ENCODE measurements at places on chromosomes 6 and 20. TPM values are rescaled to one million over a fixed set of nuclear protein-coding genes. Genes with fewer than 3 reads are reported as not detected.

NOTCH4 gene
- 0.50 TPM for total RNA-seq

OR2B6 gene
- not detected for total RNA-seq

GNAS-AS1 gene
- 1.9 TPM for total RNA-seq

TTK gene
- total RNA-seq: 45.9 TPM

JPH2 gene
- not detected for total RNA-seq

GRM1 gene
- not detected for total RNA-seq

TSPYL1 gene
- total RNA-seq: 34.7 TPM

SLC26A8 gene
- total RNA-seq: not detected

CCN6 gene
- total RNA-seq: 0.21 TPM

POM121L2 gene
- total RNA-seq: not detected

ARHGAP18 gene
- total RNA-seq: 3.7 TPM

OLIG3 gene
- not detected for total RNA-seq

SLC22A7 gene
- not detected for total RNA-seq

EFCAB8 gene
- 0.57 TPM for total RNA-seq

CDH4 gene
- total RNA-seq: 0.10 TPM

HMGN4 gene
- 73.2 TPM for total RNA-seq

TREML4 gene
- total RNA-seq: not detected

GINS1 gene
- 25.5 TPM for total RNA-seq

UBE2C gene
- 189 TPM for total RNA-seq

TCF21 gene
- not detected for total RNA-seq
